Activated gamma-delta T cell treated with Interleukin-2 at 50 U/mL for 16 hours (primary cell): ENCODE measurements at places on chromosomes 1 and 21.

DNA sequence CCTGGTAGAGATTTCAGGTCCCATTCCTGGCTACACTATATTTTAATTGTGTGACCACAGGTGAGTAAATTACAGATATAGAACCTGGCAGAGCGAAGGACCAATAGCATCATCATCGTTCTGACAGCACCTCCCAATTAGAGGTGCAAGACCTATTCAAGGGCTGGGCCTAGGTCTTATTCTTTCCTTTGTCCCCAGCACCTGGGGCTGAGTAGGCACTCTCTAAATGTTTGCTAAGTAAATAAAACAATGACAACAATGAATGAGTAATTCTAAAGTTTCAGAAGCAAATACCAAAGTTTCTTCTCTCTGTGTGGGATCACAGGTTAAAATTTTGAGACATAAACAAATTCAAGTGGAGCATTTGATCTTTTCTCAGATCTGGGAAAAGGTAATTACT is 32.7 kb downstream of the BEND5 start:
- DNase-seq = no peak

DNA sequence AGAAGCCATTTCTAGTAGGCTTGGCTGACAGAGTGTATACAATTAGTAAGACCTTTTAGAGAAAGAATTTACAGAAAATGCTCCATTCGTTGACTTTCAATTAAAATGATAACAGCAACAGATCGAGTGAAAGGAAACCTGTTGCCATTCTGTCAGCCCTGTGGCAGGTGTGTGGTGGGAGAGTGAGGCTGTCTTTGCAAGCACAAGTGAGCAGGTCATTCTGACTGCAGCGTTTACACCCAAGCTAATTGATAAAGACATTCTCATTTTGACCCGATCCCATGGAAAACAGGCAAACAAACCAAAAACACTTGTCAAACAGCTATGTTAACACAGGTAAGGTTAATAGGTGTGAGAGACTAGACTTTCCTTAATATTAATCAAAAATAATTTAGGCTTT is 257.3 kb downstream of the PTBP2 start:
- no peak for DNase-seq

GRCh38 chr1:87017998-87018672 is 103.7 kb downstream of the HS2ST1 start:
- no peak for DNase-seq

DNA sequence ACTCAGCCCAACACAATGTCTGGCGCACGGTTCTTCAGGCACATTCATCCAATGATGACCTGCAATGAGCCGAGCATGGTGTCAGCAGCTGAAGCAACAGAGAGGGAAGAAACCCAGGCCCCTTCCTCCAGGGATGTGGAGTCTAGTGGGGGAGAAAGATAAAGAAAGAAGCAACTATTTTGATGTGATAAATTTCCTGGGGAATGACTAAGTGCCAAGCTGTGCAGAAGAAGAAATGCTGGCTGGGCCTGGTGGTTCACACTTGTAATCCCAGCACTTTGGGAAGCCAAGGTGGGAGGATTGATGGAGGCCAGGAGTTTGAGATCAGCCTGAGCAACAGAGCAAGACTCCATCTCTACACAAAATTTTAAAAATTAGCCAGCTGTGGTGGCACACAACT is 561.8 kb downstream of the KIF26B start:
- no peak for DNase-seq

DNA sequence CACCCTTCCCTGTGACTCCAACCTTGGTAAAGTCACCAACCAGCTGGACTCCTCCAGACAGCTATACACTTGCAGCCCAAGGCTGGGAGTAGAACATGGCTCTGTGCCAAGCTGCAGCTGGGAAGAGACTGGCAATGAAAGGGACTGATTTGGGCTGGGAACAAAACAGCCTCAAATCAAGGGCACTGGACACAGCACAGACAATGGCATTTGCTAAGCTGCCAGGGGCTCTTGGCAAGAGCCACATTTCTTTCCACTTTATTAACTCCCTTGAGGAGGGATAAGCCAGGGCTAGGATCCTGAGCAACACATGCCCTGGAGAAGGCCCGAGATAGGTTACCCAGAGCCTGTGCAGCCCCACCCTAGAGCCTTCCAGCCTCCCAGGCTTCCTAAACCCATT is 12.0 kb downstream of the SYT11 start:
- no peak for DNase-seq

DNA sequence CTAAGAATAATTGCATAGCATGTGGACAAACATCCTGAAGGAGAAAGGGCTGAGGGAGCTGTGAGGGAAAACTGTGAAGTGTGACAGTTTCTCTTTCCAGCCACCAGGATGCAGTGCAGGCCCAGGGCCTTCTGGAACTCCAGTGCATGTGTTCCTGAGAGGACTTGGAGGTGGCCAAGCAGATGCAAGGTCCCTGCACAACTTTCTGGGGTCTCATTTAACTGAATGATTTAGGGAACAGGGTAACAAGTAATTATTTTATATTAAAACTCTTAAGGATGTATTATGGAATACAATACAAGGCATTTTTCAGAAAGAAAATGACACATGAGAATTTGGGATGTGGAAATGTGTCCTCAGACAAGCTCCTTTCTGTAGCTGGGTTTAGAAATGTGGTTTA is 61.2 kb upstream of the MCOLN3 start:
- DNase-seq = peak; percentile 23

- no peak for DNase-seq
Observed at GRCh38 chr21:15682186-15682895, 47.4 kb upstream of the USP25 start.

- DNase-seq = no peak
Observed at GRCh38 chr1:191671236-191671635, 487.0 kb upstream of the RGS18 start.

DNA sequence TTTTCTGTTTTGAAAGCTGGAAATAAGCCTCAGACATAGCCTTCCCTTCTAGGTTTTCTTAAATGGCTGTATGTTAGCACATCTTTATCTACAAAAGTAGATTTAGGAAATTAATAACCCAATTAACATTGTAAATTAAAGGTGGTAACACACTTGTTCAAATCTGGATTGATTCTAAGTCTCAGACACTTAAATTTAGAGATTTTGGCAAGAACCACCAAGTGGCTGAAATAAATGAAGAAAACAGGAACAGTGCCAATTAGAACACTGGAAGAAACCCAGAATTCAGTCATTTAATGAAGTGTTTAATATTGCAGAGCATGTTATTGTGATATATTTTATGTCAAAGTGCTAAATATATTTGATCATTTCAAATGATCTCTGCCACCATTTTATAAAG is 628.2 kb downstream of the USP25 start:
- no peak for DNase-seq

GRCh38 chr1:67436511-67437055 is 6.4 kb upstream of the SERBP1 start:
- no peak for DNase-seq

DNA sequence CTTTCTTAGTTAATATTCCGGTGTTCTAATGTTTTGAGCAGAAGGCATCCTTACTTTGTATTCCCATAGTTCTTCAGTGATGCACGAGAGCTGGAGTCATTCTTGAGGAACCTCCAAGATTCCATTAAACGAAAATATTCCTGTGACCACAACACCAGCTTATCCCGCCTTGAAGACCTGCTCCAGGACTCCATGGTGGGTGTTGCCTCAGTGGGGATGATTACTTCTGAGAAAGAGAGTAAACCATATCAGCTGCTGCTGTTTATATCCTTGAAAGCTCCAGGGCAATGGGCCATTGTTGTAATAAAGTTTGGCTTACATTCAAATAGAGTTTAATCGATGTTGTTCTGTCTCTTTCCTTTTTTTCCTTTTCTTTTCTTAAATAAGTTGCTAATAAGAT is 93.1 kb downstream of the MACF1 start:
- DNase-seq = no peak

GRCh38 chr1:48016515-48016914 is 19.3 kb upstream of the TRABD2B start:
- DNase-seq = no peak

DNA sequence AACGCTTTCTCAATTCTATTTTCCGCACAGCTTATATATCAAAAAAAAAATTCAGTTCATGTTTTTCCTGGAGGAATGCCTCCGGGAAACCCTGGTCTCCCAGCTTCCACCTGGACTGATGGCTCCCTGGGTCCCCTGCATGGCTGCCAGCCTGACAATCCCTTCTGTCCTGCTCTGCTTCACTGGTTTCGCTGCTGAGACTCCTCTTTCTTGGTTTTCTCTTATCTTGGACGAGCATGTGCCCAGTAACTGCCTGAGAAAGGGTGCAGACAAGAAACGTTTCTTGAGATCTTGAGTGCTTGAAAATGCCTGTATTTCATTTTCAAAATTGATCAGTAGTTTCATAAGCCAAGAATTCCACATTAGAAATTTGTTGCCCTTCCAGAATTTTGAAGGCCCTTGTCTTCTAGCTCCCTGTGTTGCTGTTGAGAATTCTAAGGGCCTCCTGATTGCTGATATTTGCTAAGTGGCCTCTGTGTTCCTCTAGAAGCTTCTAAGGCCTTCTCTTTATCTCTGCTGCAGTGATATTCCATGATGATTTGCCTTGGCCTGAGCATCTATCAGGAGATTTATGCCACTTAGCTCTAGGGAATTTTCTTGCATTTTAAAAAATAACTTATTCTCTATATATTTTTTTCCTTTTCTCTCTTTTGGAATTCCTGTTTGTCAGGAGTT is 44.7 kb downstream of the ETS2 start:
- DNase-seq = no peak
